ENCODE measurements at places on chromosomes 12 and 14.

DNA sequence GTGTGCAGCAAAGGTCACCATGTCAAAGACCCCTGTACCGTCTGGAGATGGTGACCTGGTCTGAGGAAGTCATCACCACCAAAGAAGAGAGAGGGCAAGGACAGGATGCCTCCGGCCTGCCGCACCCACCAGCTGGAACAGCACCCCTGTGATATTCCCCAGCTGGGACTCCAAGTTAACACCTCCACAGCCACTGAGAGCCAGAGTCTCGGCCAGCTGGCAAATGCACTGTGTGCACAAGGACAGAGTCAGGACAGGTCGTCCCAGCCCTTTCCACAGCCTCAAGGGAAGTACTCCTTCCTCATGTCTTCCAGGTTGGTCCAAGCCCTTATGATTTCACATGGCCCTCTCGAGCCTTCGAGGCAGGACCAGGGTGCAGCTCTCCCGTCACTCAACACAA, 19.3 kb upstream of the FKBP4 start:
- no peak for DNase-seq

- DNase-seq: no peak
These were observed 443.5 kb upstream of the RGS6 start for GRCh38 chr14:71488703-71489191.

- DNase-seq: no peak
These were observed 83.7 kb downstream of the HEATR5A start for GRCh38 chr14:31336646-31337045.

- DNase-seq: no peak
These were observed 203.7 kb downstream of the PTPRO start for GRCh38 chr12:15526033-15526432.

DNA sequence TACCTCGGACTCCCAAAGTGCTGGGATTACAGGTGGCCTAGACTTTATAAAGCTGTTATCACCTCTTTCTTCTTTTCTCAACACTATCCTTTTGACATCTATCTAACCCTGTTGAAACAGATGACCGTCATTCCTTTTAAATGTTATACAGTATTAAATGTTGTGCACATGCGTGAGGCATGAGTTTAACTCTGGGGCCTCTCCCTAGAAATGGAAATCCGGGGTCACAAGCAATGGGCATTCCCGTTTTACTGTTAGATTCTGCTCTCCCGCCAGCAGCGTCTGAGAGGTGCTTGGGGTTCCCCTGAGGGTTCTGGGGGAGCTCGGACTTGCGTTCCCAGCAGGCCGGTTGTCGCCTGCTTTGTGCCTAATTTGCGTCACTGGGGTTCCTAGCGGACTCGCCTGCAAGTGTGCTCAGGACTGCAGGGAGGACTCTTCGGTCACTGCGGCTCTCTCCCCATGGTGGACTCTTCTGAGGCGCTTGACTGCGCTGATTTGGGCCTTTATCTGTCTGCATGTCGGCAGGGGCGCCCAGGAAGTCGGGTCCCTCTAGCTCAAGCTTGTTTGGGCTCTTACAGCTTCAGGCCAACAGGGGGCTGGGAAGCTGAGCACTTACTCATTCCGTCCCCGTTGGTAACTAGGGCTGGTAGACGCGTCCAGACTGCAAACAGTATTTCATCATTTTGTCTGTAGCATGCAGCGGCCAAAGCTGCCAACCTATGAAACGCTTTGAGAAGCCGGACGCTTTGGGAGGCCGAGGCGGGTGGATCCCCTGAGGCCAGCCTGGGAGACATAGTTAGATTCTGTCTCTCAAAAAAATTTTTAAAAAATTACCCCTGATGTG, 1.2 kb upstream of the RAN start:
- DNase-seq: peak; percentile 66

DNA sequence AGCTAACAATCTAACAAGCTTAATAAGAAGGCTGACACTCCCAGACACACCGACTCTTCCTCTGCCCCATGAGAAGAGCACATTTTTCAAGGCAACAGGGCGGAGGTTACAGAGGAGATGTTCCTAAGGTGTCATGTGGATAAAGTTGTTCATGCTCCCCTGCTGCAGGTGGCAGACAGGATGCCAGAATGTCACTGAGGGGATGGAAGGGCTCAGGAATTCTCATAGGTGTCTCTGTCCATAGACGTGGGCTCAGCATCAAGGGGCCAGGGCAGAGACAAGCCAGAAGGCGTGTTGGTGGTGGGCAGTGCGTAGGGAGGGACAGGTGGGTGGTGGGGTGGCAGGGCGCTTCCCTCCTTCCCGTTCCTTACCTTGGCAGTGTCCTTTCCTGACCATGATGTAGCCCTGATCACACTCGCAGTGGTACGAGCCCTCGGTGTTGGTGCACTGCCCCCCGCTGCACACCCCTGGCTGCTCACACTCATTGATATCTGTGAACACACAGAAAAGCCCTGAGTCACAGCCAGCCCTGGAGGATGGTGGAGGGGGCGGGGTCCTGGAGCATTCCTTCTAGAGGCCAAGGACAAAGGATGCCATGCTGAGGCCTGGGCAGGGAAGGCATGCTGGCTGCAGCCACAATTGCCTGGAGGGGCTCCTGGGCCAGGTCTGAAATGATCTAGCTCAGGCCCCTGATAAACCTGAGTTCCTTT, 23.0 kb downstream of the ISCA2 start:
- DNase-seq: no peak

DNA sequence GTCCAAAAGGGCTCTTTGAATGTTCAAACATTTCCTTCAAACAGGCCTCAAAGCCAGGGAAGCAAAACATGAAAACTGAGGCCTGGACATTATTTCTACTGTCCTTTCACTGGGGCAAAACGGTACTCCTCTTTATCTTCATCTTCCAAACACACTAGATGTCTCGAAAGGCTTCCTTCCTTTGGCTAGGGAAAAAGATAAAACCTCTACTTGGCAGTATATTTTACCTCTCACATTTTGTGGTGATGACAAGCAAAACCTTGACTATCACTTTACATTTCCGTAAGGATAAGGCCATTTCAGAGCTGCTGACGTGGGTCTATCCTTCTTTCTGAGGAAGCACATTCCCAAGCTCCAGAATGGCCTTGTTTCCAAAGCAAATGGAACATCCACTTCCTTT, 9.9 kb downstream of the STAB2 start:
- no peak for DNase-seq

- no peak for DNase-seq
These were observed 498.7 kb downstream of the TMEM121 start for GRCh38 chr14:106024983-106025604.

GRCh38 chr12:4665236-4665635, 16.3 kb downstream of the NDUFA9 start:
- DNase-seq: no peak

- no peak for DNase-seq
These were observed 151.4 kb downstream of the TSPAN9 start for GRCh38 chr12:3228552-3228951.

- no peak for DNase-seq
These were observed 51.4 kb downstream of the ERH start for GRCh38 chr14:69346710-69347109.

DNA sequence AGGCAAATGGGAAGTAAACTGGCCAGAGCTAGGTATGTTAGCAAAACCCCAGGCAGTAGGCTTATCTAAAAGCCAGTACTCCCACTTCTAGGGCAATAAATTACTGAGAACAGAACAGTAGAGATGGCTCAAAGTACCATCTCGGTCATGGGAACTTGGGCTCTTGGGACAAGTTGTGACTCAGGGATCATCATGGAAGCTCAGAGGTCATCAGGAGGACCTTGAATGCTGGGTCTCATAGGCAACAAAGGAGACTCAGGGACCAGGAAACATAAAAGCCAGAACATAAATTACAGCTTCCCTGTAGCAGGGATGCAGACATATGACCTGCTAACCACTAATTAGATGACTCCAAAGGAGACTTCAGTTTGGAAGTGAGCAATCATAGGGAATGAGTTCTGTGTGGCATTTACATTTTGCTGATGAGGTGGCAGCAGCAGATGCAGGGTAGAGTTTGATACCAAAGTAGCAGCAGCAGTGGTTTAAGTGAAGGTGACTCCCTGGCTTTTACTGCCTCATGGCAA, 97.6 kb upstream of the SCAF11 start:
- no peak for DNase-seq

- no peak for DNase-seq
These were observed 8.3 kb upstream of the MTA1 start for GRCh38 chr14:105411017-105411941.

DNA sequence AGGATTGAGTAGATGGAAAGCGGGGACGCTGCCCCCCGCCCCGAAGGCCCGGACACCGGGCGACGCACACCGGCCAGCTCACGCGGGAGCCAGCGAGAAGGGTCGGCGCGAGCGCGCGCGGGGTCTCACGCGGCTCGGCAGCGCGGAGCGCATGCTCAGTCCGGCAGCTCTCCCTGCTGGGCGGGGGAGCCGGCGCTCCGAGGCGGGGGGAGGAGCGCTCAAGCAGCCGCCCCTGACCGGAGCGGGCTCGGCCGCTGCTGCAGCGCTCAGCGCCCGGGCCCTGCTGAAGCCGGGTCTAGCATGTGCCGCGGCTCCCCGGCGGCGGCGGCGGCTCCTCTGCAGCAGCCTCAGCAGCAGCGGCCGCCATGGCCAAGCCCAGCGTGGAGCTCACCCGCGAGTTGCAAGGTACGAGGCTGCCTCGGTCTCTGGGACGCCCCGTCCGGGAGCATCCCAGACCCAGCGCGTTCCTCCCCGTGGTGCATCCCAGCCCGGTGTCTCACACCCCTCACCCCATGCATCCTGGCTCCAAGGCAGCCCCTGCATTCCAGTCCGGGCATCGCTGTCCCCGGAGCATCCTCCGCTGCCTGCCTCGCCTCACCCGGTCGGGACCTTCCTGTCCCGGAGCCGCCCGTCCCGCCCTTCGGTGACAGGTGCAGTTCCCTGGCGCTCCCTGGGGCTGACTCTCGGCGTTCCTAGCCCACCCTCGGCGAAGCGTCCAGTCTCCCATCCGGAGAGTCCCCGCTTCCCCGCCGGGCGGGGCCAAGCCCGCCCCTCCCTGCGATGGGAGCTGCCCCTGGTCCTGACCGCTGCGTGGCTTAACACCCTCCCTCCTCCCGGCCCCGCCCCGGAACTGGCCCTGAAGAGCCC, at the start of gene CARMIL3:
Gene CARMIL3, plus strand, starts transcription at position 221 of the 867 bp plus-strand sequence. Its CDS starts 145 bp downstream, at position 366.
- peak; percentile 60 for DNase-seq

- no peak for DNase-seq
These were observed 5.3 kb downstream of the EXOC3L4 start for GRCh38 chr14:103099733-103100280.

GRCh38 chr14:32934881-32935633, 3.6 kb upstream of the NPAS3 start:
- DNase-seq: peak; percentile 17

DNA sequence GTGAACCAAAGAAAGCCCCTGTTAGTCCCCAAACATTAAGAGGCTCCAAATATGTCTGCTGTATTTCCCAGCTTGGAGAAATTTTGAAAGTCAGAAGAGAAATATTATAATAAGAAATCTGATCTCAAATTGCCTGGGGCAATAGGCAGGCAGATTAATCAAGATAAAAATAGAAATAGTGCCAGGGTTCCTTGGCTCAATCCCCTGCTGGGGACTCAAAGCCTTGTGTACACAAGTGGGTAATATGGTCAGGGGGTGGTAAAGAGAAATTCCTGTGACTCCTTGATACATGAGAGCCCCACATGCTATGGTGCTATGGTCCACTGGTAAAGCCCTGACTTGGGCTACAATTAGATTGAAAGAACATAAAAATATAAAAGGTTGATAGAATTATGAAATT, 41.3 kb upstream of the ARID2 start:
- no peak for DNase-seq

GRCh38 chr14:61466905-61467280, 145.5 kb downstream of the PRKCH start:
- DNase-seq: no peak

GRCh38 chr14:93950948-93951634, 23.9 kb downstream of the FAM181A start:
- DNase-seq: no peak

DNA sequence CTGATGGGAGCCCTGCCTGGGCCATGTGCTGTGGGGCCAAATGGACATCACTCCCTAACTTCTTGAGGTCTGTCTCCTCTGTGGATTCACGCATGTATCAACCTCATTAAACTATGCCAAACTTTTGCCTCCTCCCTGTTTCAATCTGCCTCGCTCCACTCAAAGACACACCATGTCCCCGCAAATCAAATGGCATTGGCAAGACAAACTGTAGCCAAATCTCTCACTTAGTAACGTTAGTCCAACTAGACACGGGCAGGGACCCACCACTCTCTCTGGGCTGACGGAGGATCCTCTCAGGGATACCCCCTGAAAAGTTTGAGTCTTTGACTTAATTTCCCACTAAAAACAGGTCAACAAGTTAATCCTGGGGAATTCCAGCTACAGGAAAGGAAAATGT, 8.0 kb downstream of the ZBTB39 start:
- DNase-seq: no peak

- DNase-seq: no peak
These were observed 35.7 kb downstream of the TTC7B start for GRCh38 chr14:90780519-90780918.

GRCh38 chr14:84792722-84793410, 737.1 kb upstream of the FLRT2 start:
- no peak for DNase-seq

- no peak for DNase-seq
These were observed 5.0 kb downstream of the TAMALIN start for GRCh38 chr12:52011602-52012214.

DNA sequence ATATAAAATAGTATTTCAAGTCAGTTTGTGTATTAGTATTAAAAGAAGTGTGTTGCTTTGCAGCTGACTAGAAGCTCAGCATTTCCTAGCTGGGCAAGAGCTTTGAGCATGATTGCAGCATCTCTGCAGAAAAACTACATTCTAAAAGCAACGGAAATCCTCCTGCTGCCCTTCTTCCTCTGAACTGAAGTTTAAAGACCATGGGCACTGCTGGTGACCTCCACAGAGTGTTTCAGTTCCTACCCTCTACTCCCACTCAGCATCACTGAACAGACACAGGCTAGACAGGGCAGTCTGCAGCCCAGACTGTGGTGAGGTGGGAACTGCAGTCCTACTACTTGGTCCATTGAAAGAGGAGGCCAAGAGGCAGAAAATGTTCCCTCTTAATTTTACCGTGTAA, 59.0 kb downstream of the FAR2 start:
- no peak for DNase-seq
